ENCODE measurements at places on chromosomes 6 and 20.

GRCh38 chr6:52215787-52216186, 28.5 kb downstream of the IL17F start:
- no peak for DNase-seq

- no peak for DNase-seq
Observed at GRCh38 chr20:24138196-24138857, 149.7 kb upstream of the GGTLC1 start.

GRCh38 chr6:104402572-104402971, 457.1 kb downstream of the HACE1 start:
- DNase-seq = no peak

- DNase-seq = no peak
Observed at GRCh38 chr6:113634352-113635163, 222.6 kb upstream of the MARCKS start.

DNA sequence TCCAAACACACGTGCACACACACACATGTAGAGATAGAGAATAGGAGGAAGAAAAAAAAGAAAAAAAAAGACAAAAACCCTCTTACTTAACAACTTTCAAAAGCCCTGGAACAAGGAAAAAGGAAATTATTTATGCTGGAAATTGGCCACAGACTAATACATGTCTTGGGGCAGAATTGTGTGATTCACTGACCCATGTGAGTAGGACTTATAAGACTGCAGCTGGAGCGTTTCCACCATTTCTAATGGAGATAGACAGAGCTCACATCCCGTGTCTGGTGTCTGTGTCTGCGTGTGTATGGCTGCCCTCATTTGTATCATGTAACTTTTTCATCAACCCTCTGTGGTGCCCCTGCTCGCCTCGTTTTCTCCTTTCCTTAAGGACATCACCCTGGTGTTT, 99.8 kb upstream of the PDE10A start:
- DNase-seq = no peak

All from T-helper 1 cell (primary cell).